ENCODE measurements at places on chromosomes 11 and 22. TPM values are rescaled to one million over a fixed set of nuclear protein-coding genes. Genes with fewer than 3 reads are reported as not detected.
A peak's percentile ranks its signal among the peaks of the same experiment; 100 is the strongest.

PTPRCAP gene
- total RNA-seq: 0.89 TPM

OR6A2 gene
- total RNA-seq: not detected

C22orf15 gene
- not detected for total RNA-seq

- peak overlapping the region; percentile 100 for H3K4me3 ChIP-seq
- H3K36me3 ChIP-seq: no peaks in the 10 kb centered on the region
- no peaks in the 10 kb centered on the region for H3K27me3 ChIP-seq
- H3K4me1 ChIP-seq: peaks cover 38% of the 10 kb centered on the region
Measured at GRCh38 chr22:46761539-46762237, 762 bp upstream of the TBC1D22A start.

DNA sequence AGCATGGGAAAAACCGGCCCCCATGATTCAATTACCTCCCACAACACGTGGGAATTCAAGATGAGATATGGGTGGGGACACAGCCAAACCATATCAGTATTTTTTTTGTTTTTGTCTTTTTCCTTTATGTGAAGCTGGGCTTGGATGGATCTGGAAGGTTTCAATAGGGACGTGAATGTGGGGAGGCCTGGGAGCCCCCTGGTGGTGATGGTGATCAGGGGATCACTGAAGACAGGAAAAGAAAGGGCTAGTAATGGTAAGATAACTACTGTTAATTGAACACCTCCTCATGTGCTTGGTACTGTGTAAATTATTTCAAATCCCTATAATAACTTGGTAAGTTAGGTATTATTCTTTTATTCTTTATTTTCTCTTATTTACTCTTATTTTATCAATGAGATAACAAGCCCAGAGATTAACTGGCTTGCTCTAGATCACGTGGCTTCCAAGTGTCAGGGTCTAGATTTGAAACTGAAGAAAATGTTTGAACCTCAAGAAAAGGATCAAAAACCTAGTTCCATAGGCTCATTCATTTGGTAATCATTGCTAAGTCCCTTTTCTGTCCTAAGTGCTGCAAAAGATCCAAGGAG is 364.2 kb downstream of the TENM4 start:
- no peak overlapping the region for H3K4me3 ChIP-seq
- peaks cover 2% of the 10 kb centered on the region for H3K36me3 ChIP-seq
- H3K27ac ChIP-seq: peak overlapping the region; percentile 81
- no peak for DNase-seq

GRCh38 chr11:122099374-122100036 is 16.5 kb downstream of the BLID start:
- H3K27ac ChIP-seq: no peak overlapping the region
- H3K4me1 ChIP-seq: peaks cover 28% of the 10 kb centered on the region
- DNase-seq: no peak
- no peaks in the 10 kb centered on the region for H3K27me3 ChIP-seq
- no peak overlapping the region for H3K4me3 ChIP-seq
- H3K36me3 ChIP-seq: peaks cover 19% of the 10 kb centered on the region

- H3K4me3 ChIP-seq: no peak overlapping the region
- no peaks in the 10 kb centered on the region for H3K4me1 ChIP-seq
- no peaks in the 10 kb centered on the region for H3K36me3 ChIP-seq
- peaks cover 64% of the 10 kb centered on the region for H3K27me3 ChIP-seq
Measured at GRCh38 chr22:26597026-26597425, 7.1 kb upstream of the TPST2 start.

GRCh38 chr11:65053827-65054508 is 4.4 kb downstream of the NAALADL1 start:
- H3K27me3 ChIP-seq: no peaks in the 10 kb centered on the region
- H3K36me3 ChIP-seq: no peaks in the 10 kb centered on the region
- H3K4me3 ChIP-seq: no peak overlapping the region
- H3K4me1 ChIP-seq: no peaks in the 10 kb centered on the region

DNA sequence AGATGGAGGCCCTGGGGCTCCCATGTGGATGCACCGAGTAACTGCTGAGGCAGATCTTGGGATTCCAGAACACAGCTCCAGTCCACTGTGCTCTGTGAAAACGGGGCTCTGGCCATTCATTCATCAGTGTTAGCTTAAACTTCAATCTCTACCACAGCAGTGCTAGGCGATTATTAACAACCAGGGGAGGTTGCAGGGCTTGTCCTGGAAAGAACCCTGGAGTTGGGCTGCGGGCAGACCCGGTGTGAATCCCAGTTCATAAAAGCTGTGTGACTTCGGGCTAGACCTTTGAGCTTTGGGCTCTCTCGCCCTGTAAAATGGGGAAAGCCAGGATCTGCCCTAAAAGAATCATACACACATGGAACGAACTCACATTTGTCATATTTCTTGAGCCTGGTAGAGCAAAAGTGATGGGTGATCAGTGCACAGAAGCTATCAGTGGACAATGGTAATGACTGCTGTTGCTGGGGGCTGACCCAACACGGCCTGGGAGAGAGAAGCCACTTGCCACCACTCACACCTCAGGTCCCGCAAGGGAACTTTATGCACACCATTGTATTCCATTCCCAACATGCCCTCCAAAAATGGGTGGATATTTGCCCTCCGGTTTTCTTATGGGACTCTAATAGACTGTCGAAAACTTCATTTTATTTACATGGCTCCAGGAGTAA is 15.6 kb upstream of the CRYBB3 start:
- H3K27me3 ChIP-seq: no peaks in the 10 kb centered on the region
- peaks cover 8% of the 10 kb centered on the region for H3K36me3 ChIP-seq

DNA sequence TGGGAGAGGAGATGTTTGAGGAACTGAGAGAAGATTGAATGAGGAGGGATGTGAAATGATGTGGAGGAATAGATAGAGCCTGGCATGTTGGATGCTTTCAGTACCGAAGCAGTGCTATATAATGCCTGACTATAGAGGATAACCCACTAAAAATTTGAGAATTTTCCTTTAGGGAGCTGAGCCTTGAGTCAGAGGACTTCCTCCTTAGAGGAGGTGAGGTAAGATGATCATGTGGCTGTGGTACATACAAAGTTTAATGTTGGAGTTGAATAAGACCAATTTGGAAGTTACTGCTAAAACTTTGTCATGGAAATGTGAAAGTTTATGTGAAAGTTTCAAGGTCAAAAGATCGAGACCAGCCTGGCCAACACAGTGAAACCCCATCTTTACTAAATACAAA is 66.9 kb downstream of the YAP1 start:
- no peak for DNase-seq
- H3K27me3 ChIP-seq: no peaks in the 10 kb centered on the region
- peak overlapping the region; percentile 96 for H3K27ac ChIP-seq
- no peak overlapping the region for H3K4me3 ChIP-seq
- H3K36me3 ChIP-seq: peaks cover 25% of the 10 kb centered on the region

DNA sequence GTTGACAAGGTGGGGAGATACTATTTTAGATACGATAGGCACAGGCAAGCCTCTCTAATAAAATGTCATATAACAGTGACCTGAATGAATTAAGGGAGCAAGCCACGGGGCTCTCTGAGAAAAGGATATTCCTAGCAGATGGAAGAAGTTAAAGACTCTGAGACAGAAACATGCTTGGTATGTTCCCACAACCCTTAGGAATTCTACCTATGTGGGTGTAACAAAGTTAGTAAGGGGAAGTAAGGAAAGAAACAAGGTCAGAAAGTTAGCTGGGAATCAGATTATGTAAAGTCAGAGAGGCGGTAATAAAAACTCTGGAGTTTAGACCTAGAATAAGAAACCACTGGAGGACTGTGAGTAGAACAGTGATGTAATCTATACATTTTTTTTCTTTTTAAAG is 59.7 kb upstream of the GDPD4 start:
- peaks cover 5% of the 10 kb centered on the region for H3K4me1 ChIP-seq
- peaks cover 14% of the 10 kb centered on the region for H3K36me3 ChIP-seq
- H3K27ac ChIP-seq: no peak overlapping the region
- H3K4me3 ChIP-seq: no peak overlapping the region

GRCh38 chr11:125167954-125168835 is 3.6 kb downstream of the PKNOX2 start:
- H3K27me3 ChIP-seq: no peaks in the 10 kb centered on the region
- H3K4me3 ChIP-seq: peak overlapping the region; percentile 92
- peak overlapping the region; percentile 97 for H3K27ac ChIP-seq
- DNase-seq: no peak
- peaks cover 12% of the 10 kb centered on the region for H3K36me3 ChIP-seq

DNA sequence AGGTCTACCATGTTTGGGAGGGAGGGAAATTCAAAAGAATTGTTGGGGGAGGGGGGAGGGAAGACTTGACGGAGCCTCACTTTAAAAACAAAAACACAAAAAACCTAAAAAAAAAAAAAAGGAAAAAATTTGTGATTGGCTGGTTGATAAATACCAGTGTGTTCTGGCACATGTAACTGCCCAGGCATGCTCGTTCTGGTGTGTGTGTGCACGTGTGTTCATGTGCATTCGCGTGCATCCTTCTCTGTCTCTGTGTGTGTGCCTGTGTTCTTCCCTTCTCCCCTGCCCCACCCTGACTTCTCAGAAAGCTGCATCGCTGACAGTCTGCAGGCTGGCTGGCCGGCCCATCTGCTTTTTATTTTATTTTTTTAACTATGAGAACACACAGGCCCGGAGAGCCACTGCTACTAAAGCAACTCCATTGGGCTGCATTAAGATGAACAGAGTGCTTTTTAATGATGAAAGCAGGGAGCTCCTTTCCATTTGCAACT is 22.6 kb upstream of the ADSL start:
- H3K36me3 ChIP-seq: peaks cover 48% of the 10 kb centered on the region
- H3K4me1 ChIP-seq: peaks cover 2% of the 10 kb centered on the region
- no peaks in the 10 kb centered on the region for H3K27me3 ChIP-seq
- no peak for DNase-seq
- H3K27ac ChIP-seq: no peak overlapping the region

- peaks cover 4% of the 10 kb centered on the region for H3K4me1 ChIP-seq
- H3K27me3 ChIP-seq: no peaks in the 10 kb centered on the region
- no peak overlapping the region for H3K27ac ChIP-seq
Measured at GRCh38 chr11:104191124-104191523, 27.2 kb upstream of the PDGFD start.

DNA sequence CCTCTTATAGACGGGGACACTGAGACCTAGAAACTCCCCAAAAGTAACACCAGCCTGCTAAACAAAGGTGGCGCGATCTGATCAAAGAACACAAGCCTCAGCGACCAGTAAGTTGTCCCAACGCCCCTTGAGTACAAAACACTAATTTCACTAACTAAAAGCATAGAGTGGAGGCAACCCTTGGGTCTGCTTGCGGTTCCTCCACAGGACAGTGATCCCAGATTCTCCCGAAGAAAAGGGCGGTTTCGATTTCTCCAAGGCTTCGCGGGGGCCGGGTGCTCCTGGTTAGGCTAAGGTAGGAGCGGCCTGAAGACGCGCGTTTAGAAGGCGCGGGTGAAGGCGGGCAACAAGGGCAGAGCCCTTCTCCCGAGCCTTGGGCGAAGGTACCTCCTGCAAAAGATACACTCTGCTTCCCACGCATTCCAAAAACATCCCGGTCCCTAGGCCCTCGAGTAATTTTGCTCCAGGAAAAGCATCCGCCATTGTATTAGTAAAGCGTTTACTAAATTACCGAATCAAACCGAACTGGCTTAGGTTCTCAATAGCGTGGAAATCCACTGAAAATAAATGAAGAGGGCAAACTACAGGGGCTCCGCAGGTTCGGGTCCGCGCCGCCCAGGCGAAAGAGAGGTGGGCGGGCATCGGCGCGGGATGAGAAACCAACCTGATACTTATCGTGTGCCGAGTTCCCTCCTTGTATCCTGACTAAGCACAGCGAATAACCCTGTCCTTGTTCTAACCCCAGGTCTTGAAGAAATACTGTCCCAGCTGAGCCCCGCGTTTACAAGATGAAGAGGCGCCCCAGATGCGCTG is 2.0 kb downstream of the WT1 start:
- H3K27ac ChIP-seq: no peak overlapping the region
- H3K36me3 ChIP-seq: no peaks in the 10 kb centered on the region
- H3K4me1 ChIP-seq: peaks cover 29% of the 10 kb centered on the region
- no peak for DNase-seq
- H3K27me3 ChIP-seq: peaks cover 90% of the 10 kb centered on the region

DNA sequence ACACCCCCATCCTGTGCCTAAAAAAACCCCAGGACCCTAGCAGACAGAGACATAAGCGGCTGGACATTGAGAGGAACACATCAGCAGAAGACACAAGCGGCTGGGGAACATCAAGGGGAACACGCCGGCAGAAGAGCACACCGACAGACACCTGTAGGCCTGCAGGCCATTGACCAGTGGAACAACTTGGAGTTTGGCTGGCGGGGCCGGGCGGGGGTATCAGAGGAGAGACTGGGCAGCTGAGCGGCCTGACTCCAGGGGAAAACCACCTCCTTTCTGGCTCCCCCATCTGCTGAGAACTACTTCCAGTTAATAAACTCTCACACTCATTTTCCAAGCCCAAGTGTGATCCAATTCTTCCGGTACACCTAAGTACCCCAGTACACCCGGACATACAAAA is 264.7 kb upstream of the ISX start:
- no peak overlapping the region for H3K4me3 ChIP-seq
- no peaks in the 10 kb centered on the region for H3K36me3 ChIP-seq
- no peak for DNase-seq
- H3K27ac ChIP-seq: no peak overlapping the region
- no peaks in the 10 kb centered on the region for H3K27me3 ChIP-seq

DNA sequence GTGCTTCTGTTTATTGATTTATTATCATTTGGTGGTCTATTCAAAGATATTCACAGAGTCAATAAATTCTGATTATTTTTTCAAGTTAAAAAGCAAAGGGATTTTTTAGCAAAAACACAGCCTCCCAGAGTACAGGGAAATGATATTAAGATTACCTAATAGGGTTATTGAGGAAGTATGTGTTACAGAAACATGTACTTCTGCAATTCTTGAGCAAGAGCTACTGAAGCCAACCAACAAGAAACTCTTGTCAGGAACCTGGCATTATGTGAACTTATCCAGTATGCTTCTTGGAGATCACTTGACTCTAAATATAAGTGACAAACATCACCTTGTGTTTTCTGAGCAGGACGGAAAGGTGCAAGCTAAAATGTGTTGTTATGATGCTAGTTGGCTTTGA is 42.0 kb upstream of the CARD18 start:
- peaks cover 9% of the 10 kb centered on the region for H3K4me1 ChIP-seq
- H3K27me3 ChIP-seq: peaks cover 3% of the 10 kb centered on the region
- H3K4me3 ChIP-seq: no peak overlapping the region
- no peak for DNase-seq

GRCh38 chr11:14308114-14308896 is 50.7 kb downstream of the RRAS2 start:
- peak overlapping the region; percentile 28 for H3K27ac ChIP-seq
- no peaks in the 10 kb centered on the region for H3K36me3 ChIP-seq
- DNase-seq: no peak
- H3K4me1 ChIP-seq: peaks cover 37% of the 10 kb centered on the region
- no peak overlapping the region for H3K4me3 ChIP-seq

- peaks cover 75% of the 10 kb centered on the region for H3K4me1 ChIP-seq
- peak overlapping the region; percentile 99 for H3K27ac ChIP-seq
- peak overlapping the region; percentile 92 for H3K4me3 ChIP-seq
- H3K27me3 ChIP-seq: no peaks in the 10 kb centered on the region
- H3K36me3 ChIP-seq: peaks cover 33% of the 10 kb centered on the region
Measured at GRCh38 chr11:61967924-61968757, 707 bp upstream of the FTH1 start.

Data from osteocyte (in vitro differentiated cells).